PC-3 (cell line): ENCODE measurements at places on chromosomes 3 and 15. TPM values are rescaled to one million over a fixed set of nuclear protein-coding genes. Genes with fewer than 3 reads are reported as not detected.

The SELENOK gene
- total RNA-seq = 55.3 and 72.9 TPM in 2 replicates

The MFN1 gene
- total RNA-seq = 41.2 and 42.8 TPM in 2 replicates

GRCh38 chr3:75631541-75631940 is 32.6 kb upstream of the FRG2C start:
- DNase-seq = no peak

GRCh38 chr3:24111711-24112110 is 166.6 kb downstream of the NR1D2 start:
- DNase-seq = no peak

DNA sequence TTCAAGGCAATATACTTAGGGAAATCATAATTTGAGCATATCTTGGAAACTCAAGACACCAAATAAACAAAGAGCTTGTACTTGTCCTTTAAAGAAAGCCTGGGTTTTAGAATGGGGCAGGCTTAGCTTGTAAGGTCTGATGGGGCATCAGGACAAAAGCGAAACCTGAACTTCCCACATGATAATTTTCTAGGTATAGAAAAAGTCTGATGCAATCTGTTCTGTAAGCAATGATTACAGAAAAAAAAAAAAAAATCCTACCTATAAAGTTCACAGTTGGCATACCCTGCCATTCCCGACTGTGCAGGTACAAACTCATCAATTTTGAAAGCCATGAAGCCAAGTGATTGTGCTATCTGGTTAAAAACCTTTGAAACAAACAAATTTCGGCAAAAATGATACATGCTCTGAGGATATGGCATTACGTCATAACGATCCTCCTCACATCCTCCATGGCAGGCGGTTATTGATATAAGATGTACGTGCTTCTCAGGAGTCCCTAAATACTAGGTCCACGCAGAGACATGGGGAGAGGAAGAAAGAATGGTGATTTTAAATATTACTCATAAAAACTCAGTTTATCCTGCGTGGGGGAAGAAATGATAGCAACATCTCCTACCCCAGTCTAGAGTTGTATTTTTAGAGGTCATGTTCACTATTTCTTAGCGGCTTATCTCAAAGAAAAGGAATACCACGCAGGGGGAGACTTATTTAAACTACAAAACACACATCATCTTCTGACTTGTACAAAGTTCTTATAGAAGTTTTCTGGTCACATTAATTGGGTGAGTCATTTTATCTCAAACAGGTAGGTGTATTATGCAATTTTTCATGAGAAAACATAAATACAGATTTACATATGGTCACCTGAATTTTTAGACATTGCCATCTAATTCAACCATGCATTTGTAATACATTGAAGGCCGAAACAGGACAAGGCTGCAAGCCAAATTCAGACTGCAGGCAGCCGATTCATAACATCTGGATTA is 27.0 kb downstream of the MB21D2 start:
- peak; percentile 63 for DNase-seq

GRCh38 chr15:72685925-72686794 is at the start of the genes BBS4 and HIGD2B:
Gene BBS4, plus strand, starts transcription at chr15:72686207. Its CDS starts 21 bp downstream, at chr15:72686228.
Gene HIGD2B, minus strand, starts transcription at chr15:72686182. Its CDS starts 9,808 bp downstream, at chr15:72676374.
- peak; percentile 89 for DNase-seq

DNA sequence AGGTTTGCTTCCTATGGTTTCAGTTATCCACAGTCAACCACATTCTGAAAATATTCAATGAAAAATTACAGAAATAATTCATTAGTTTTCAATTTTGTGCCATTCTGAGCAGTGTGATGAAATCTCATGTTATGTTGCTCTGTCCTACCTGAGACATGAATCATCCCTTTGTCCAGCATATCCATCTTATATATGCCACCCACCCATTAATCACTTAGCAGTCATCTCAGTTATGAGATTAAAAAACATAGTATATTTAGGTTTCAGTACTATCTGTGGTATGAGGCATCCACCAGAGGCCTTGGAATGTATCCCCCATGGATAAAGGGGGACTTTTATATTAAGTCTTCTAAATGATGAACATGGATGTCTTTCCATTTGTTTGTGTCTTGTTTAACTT is 64.7 kb upstream of the PROK2 start:
- DNase-seq = no peak
